Hindlimb muscle (tissue), 1 donor: ENCODE measurements at places on chromosomes 16 and 17.

- DNase-seq = no peak
Measured at GRCh38 chr16:2022723-2023091, 3.1 kb downstream of the NPW start.

DNA sequence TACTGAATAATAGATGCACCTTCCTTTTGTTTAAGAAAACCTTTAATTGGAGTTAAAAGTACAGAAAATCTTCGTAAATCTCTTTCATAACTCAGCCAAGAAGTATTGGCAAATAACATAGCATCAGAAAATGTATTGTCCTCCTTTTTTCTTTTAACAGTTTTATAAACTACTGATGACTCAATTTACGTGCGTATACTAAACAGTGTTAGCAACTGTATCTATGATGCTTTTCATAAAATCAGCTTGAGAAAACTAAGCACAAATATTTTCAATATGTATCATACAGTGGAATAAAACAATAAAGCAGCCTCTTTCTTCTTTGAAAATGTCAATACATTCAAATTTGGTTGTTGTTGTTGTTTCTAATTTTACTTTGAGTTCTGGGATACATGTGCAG, 88.6 kb downstream of the STXBP4 start:
- DNase-seq = no peak

GRCh38 chr16:70432356-70432722, 6.6 kb downstream of the ST3GAL2 start:
- no peak for DNase-seq

GRCh38 chr17:17667947-17668346, 13.3 kb upstream of the RAI1 start:
- no peak for DNase-seq

DNA sequence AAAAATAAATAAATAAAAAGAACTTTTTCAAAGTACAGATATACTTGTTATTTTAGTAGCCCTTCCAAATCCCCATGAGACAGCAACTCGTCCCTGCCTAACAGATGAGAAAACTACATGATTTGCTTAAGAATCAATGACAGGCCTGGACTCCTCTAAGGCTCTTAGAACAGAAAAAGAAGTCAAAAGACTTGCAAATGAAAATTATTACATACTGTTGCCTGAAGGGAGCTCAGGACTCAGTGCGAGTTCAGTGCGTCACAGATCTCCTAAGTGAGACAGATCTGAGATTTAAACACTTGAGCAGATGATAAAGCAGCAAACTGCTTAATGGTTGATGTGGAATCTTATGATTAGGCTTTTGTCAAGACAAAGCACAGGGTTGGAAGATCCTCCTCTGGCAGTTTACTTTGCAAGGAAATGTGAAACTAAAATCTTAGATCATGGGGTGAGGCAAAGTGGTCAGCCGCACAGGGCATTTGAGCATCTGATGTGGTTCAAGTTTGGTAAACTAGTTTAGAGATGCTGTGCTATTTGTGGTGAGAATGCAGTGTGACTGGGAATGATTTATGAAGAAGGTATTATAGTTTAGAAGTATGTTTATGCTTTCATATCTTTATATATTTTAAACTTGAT, 138.1 kb downstream of the TRIM37 start:
- DNase-seq = no peak

GRCh38 chr17:40015005-40015997, at the start of gene CSF3:
Gene CSF3, plus strand, starts transcription at chr17:40015440. Its CDS starts 35 bp downstream, at chr17:40015475.
- DNase-seq = no peak

DNA sequence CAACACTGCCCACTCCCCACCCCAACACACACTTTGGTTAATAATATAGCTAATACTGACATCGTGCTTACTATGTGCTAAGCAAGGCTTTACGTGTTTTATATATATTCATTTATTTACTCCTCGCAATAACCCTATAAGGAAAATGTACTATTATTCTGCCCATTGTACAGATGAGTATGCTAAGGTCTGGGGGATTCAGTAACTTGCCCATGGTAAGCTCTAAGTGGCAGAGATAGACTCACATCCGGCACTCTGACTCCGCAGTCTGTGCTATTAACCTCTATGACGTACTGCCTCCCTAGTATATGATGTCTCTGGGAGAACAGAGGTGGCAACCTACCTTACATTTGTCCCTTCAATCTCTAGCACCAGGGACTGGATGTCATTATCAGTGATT, 12.7 kb downstream of the CFAP20 start:
- no peak for DNase-seq
